ENCODE measurements at places on chromosomes 6 and 20. TPM values are rescaled to one million over a fixed set of nuclear protein-coding genes. Genes with fewer than 3 reads are reported as not detected.

Gene PTK6
- total RNA-seq, result under 0.01 TPM

Gene PAX1
- not detected for total RNA-seq

Gene ANKRD66
- total RNA-seq, result not detected

Gene HLA-DQA1
- total RNA-seq, result not detected

Gene FAM217B
- total RNA-seq, result 4.3 TPM

Gene FAM120B
- total RNA-seq, result 12.5 TPM

Gene NT5E
- total RNA-seq, result 924 TPM

Gene UBE2J1
- total RNA-seq, result 38.7 TPM

Gene SERPINB1
- total RNA-seq, result 14.1 TPM

Gene TXLNB
- not detected for total RNA-seq

Gene IL20RA
- 0.37 TPM for total RNA-seq

Gene ENPP4
- total RNA-seq, result 8.1 TPM

Gene CGA
- total RNA-seq, result not detected

Gene PDE7B
- 25.4 TPM for total RNA-seq

Gene ELOVL2
- 0.39 TPM for total RNA-seq

Gene TBPL1
- 19.2 TPM for total RNA-seq

Gene FERMT1
- 17.3 TPM for total RNA-seq

Gene TRERF1
- total RNA-seq, result 6.6 TPM

Gene CALHM4
- total RNA-seq, result not detected

Gene PLN
- not detected for total RNA-seq

Gene QRSL1
- 9.2 TPM for total RNA-seq

Gene ARMC2
- 4.0 TPM for total RNA-seq

Measured in subcutaneous preadipocyte (primary cell).